ENCODE measurements at places on chromosomes 2 and 18.

DNA sequence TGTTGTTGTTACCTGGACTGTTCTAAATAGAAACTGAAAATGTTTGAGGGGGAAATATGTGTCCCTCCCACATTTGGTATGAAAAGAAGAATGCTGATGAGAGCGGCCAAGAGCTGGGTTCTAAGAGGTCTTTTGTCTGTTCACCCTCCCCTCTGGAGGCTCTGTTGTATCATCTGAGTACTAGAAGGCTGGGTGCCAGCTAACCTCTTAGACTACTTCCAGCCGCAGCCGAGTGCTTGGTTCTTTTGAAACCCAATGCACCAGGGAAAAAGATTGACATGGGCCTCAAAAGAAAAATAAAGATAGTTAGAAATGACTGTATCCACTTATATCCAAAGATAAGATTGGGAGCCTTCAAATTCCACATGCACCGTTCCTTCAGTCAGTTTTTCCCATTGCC lies 255.9 kb downstream of the TXNL1 start:
- no peak for DNase-seq

DNA sequence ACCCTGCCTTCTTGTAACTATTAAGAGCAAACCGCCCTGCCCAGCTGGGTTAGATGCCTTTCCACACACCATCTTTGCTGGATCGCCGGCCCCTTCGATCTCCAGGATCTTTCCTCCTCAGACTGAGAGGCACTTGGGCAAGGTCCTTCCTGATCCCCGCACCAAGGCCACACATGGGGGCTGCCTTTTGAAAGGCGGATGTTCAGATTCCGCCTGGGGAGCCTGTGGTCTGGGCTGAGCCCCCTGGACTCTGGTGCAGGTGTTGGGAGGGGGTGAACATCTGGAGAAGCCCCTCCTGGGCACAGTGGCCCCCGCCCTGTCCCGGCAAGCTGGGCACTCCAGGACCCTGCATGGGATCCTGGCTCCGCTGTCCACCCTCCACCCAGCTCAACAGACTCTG lies 135.4 kb upstream of the HDAC4 start:
- no peak for DNase-seq

DNA sequence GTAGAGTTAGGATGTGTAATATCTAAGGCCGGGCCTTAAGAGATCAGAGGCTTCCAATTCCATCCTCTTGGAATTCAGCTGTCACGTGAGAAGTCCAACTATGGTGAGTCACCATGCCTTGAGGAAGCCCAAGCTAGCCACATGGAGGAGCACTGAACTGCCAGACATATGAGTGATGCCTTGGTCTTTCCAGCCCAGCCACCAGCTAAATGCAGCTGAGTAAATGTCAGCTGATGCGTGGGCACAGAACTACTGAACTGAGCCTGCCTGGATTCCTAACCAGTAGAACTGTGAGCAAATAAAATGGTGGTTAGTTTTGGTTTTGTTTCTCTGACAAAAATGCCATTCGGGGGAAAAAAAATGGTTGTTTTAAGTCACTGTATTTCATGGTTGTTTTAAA lies 153.7 kb upstream of the SERTAD2 start:
- DNase-seq = peak; percentile 71

DNA sequence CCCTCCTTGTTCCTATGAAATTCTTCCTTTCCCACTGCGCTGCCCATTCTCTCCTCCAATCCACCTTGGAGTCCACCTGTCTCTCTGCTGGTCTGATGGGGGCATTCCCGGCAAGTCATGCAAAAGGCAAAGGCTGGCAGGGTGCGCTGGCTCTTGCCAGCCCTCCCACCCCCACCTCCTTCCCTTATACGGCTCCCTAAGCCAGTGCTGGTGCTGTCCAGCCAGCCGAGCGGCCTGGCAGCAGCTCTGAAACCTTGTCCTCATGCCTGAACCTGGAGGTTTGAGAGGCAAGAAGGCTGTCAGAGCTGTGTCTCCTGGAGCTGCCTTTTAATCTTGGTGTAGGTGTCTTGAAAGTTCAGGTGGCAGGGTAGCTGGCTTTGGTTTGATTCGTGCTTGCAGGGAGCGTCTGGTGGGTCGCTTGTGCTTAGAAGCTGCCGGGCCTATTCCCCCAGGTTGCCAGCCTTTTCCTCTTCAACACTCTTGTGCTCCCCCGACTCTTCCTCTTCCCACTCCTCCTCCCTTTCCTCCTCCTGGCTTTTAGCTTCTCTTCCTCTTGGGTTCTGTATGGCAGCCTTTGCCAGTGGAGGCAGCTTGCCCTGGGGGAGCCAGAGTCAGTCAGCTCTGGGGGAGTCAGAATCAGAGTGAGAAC lies 748 bp downstream of the LIPG start:
- DNase-seq = no peak

DNA sequence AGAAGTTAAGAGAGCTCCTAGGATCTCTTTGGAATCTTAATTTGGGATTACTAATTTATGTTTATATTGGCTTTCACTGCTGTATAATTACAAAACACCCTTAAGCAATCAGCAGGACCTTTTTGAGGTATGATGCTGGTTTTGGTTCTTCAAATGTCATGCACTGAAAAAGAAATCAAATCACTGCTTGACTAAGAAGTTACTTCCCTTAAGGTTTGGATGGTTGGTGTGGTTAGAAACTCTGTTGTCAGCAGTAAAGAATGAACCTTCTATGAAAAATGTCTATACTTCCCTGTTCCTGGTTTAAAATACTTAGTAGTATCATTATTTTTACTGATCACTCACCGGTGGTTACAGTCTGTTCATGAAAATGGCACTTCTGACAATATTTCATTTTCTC lies 5.5 kb downstream of the COLEC12 start:
- no peak for DNase-seq

DNA sequence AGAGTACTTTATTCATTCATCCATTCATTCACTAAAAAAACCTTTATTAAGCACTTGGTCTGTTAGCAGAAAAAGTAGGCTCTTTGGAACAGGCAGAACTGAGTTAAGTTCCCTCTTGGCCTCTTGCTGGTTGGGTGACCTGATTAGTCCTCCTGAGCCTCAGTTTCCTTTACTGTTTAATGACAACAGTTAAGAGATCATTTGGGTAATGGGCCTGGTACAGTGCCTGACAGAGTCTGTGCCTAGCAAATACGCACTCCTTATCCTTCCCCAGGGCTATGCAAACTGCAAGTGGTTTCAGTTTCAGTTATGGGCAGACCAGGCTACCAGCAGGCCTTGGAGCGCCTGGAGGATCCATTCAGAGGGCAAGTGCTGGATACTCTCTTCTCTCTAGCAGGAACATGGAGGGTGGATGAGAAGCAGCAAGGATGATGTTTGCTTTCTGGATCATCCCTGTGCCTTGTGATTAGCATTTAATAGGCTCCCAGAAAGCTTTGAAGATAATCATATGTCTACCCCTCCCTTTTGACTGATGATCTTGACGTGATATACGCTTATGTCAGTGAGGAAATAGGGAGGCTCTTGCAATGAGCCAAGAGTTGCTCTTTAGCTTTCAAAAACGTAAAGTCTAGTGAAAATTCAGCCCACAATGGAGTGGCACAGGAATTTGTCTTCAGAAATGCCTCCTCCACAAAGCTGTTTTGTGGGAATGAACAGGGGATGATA lies 12.4 kb upstream of the TAF1B start:
- no peak for DNase-seq

DNA sequence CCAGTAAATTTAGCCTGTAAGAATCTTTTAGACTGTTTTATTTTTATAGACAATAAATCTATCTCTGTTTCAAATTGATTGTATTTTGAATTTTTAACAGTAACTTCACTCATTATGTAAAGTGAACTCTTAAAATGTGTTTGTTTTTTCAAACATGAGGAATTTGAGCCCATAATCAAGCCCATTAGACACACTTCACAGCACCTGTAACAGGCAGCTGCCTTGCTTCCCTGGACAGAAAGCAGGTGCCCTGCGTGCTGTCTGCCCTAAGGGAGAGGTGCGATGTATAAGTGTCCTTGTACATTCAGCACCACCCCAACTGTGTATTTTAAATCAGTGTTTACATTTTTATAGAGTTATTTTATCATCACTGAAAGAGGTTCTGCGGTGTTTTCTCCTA lies 186.5 kb upstream of the TPO start:
- DNase-seq = no peak

- no peak for DNase-seq
Observed at GRCh38 chr18:9100796-9101195, 1.7 kb upstream of the NDUFV2 start.
